ENCODE measurements at places on chromosomes 5 and 9. TPM values are rescaled to one million over a fixed set of nuclear protein-coding genes. Genes with fewer than 3 reads are reported as not detected.

ZBTB26 gene
- 1.4 TPM for polyA plus RNA-seq

GRCh38 chr9:31715250-31715649, 669.2 kb upstream of the ACO1 start:
- no peak for DNase-seq

DNA sequence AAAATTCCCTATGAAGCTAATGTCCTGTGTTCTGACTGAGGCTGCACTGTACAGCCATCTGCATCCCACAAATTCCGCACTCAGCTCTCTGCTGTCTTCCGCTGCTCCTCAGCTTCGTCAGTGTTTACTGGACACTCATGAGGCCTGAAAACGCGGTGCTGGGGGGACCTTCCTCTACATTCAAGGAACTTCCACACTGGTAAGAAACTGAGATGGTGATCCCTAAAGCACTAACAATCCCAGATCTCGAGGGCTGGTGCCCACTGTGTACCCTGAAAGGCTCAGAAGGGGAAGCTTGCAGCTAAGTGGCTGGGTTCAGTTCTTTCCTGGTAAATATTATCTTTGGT, 117.9 kb downstream of the NRG2 start:
- no peak for DNase-seq

DNA sequence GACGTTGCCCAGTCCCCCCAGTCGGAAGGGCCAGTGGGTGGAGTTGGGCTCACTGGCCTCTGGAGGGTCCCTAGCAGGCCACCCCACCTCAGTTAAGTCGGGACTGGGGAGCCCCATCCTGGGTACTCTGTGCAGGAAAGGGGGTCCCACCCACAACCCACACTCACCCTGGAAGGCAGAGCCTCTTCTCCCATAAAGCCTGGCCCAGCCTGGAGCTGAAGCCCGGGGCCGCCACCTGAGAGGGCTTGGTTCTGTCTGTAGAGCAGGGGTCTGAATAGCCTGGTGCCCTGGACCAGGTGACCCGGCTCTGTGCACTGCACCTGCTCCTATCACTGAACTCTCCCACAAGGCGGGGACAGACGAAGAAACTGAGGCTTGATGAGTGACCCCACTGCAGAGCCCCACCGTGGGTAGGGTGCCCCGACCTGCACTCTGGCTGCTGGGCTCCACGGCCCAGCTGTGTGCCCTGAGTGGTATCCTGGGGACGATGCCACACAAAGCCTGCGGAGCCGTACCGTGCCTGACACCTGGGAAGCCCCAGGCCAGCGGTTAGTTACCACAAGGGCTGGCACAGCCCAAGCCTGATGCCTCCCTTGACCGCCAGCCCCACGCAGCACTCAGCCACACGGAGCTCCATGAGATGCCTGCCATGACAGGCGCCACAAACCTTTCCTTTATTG, 7.3 kb downstream of the PTGES2 start:
- DNase-seq = no peak

GRCh38 chr5:112196584-112196983, 222.5 kb downstream of the EPB41L4A start:
- DNase-seq = no peak

Measured in CD4-positive, alpha-beta memory T cell (primary cell).